ENCODE measurements at places on chromosomes 5 and 9.
A peak's percentile ranks its signal among the peaks of the same experiment; 100 is the strongest.

- peak; percentile 22 for DNase-seq
Measured at GRCh38 chr5:140142246-140142645, 16.5 kb downstream of the IGIP start.

GRCh38 chr5:174667526-174667925 lies 56.9 kb upstream of the MSX2 start:
- no peak for DNase-seq

DNA sequence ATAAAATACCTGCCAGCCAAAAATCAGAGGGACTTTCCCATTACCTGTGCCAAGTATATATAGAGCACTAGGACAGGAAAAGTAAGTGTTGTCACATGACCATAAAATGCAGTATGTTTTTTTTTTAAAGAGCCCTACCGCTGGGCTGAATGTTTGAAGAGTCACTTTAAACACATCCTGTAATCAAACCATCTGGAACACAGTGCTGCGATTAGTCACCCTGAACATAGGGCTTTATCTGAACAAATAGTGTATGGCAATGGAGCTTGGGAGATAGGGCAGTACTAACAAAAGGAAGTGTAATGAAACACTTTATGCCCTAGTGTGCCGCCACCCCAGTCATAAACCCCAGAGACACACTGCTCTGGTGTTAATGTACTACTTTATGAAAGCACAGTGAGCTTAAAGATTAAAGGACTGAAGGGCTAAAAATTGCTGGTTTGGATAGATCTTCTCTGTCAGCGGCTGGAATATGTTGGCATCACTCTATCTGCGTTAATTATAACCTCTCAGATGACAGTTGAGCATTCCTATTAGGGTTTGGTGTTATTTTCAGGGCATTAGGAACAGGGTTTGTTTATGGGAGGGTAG lies 90.4 kb downstream of the ZNF608 start:
- no peak for DNase-seq

- peak; percentile 7 for DNase-seq
Measured at GRCh38 chr5:54959673-54960418, 25.5 kb downstream of the ESM1 start.

- no peak for DNase-seq
Measured at GRCh38 chr9:113636165-113636564, 172.6 kb downstream of the RGS3 start.

GRCh38 chr9:21923694-21924093 lies 70.5 kb downstream of the CDKN2A start:
- DNase-seq, result no peak

DNA sequence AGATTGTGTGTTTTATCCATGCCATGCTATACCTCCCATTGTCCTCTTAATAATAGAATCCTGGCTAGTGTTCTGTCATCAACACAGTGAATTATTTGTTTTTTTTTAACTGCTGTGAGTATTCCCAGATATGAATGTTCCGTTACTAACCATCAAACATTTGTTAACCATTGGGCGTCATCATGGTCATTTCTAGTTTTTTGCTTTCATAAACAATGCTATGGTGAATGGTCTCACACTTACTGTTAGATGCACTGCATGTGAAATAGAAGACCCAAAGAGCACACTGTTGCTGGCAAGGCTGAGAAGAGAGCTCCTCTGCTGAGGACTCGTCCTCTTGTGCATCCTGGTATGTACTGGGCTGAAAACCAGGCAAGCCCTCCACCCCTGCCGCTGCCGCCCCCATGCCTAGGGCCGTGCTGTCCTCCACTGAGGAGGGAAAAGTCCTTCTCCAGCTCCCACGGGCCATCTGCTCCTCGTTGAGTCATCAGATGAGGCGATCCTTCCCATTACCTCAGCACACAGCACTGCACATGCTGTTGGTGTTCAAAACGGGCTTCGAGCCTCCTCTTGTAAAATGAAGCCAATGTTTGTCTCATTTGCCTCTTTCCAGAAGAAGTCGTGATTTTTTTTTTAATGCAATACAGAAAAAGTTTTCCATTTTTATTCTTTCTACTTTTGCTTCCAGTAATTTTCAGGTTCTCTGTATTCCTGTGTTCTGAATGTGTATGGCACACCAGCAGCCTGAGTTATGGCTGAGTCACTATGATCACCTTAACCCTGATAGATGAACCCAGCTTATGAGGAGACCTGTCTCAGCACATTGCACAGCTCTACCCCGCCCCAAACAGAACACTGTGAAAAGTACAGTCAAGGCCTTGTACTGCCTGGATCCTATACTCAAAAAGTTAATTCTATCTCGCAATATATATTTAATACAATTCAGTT lies 219.0 kb downstream of the AOPEP start:
- DNase-seq, result no peak

DNA sequence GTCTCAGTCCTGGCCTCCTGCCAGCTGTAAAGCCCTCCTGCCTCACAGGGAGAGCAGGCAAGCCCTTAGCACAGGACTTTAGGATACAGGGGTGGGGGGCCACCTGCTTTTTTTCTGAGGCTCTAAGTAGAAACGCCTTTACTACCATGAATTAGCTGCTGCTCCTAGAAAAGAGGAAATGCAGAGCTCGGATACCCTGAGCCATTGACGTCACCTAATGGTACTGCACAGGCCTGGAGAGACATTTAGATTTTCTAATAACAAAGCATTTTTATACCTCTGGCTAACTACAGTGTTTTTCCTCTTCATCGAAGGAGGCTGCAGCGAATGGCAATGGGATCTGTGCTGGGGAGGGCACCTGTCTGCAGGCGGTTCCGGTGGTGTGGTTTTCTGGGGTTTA lies 137.0 kb downstream of the WDR41 start:
- DNase-seq, result no peak

DNA sequence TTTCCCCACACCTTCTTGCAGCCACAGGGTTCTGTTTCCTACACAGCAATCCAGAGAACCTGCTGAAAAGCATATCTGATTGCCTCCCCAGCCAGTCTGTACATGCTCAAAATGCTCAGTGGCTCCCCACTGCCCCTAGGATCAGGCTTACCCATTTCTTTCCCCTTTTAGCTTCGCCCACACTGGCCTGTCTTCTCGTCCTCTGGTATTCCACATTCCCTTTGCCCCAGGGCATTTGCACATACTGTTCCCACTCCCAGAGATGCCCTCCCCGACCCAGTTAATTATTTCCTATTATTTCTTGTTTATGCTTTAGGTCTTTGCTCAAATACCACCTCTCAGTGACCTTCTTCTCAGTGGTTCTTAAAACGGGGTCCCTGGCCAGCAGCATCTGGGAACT lies 6.7 kb upstream of the TSPAN17 start:
- no peak for DNase-seq

DNA sequence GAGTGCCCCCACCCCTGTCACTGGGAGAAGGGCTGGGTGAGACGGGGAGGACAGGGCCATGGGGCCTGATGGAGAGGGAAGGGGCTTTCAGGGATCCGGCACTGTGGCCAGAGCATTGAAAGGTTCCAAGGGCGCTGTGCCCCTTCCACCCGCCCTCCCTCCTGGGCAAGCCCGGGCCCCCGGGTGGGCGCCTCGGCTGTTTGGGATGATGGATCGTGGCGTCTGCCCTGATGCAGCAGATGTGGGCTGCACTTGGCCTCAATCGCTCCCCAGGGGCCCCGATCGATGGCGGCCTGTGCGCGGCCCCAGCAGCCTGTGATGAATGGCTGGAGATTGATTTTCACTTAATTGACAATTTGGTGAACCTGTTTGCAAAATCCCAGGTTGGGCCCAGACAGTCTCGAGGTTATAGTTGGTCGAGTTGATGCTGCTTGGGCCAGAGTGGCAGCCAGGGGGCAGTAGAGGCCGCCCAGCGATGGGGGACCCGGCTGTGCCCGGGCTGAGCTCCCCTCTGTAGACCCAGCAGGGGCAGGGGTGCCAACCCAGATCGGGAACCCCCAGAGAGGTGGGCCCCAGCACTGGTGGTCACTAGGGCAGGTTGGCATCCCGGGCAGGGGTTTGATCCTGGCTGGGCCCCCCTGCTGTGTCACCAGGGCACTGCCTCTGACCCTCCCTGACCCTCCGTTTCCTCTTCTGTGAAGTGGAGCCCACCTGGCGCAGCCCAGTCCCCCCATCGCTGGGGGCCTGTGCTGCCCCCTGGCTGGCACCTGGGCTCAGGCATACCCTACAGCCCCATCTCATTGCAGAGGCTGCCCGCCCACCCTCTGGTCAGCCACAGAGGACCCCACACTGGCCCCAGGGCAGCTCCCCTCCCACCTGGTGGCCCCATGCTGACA lies 34.7 kb downstream of the LHX3 start:
- DNase-seq, result peak; percentile 92

- DNase-seq, result no peak
Measured at GRCh38 chr5:125316391-125316790, 570.0 kb upstream of the ZNF608 start.

GRCh38 chr9:78295177-78295575 lies 1.7 kb upstream of the PSAT1 start:
- DNase-seq, result peak; percentile 44

DNA sequence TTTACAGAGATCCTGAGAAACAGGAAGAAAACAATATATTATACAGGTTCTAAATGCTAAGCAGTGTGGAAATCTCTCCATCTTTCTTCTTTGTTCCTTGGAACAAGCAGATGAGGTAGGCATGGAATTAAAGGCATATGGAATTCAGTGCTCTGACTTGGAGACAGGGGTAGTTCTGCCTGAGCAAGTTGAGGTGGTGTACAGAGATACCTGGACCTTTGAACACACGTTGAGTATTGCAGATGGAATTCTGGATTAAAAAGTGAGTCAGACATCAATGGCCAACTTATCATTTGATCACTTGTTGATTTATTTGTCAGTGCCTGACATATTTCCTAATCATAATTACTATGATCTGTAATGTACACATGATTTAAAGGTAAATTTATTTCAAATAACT lies 293.9 kb upstream of the IRX4 start:
- DNase-seq, result no peak

DNA sequence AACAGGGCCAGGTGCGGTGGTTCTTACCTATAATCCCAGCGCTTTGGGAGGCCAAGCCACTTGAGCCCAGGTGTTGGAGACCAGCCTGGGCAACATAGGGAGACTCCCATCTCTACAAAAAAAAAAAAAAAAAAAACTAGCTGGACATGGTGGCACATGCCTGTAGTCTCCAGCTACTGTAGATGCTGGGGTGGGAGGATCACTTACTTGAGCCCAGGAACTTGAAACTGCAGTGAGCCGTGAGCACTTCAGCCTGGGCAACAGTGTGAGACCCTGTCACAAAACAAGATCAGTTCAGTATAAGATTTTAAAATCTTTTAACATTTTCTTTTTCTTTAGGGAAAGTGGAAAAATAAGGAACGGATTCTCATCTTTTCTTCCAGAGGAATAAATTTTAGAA lies 2.5 kb downstream of the BRIX1 start:
- DNase-seq, result no peak

DNA sequence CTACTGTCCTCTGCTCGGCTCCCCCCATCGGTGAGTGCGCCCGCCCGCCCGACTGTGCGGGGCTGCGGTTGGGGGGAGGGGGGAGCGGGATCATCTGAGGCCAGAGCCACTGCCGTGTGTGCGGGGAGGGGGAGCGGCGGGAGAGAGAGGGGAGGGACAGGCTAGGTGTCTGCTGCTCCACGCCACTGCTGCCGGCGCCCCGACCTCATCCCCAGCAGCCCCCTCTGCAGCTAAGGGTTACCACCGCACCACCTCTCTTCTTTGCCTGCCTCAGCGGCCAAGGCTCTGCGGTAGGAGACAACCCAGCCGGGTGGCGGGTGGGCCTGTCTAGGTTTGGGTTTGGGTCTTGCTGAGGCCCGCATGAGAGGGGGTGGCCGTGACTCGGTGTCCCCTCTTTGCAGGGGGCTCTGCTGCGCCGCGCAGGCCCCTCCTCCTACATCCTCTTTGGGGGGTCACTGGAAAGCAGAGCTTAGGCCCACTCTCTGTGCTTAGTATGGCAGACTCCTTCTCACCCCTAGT lies 670 bp upstream of the PURA start:
- no peak for DNase-seq

- DNase-seq, result no peak
Measured at GRCh38 chr5:68099327-68099726, 116.2 kb upstream of the PIK3R1 start.
